ENCODE measurements at places on chromosomes 5 and 9.

DNA sequence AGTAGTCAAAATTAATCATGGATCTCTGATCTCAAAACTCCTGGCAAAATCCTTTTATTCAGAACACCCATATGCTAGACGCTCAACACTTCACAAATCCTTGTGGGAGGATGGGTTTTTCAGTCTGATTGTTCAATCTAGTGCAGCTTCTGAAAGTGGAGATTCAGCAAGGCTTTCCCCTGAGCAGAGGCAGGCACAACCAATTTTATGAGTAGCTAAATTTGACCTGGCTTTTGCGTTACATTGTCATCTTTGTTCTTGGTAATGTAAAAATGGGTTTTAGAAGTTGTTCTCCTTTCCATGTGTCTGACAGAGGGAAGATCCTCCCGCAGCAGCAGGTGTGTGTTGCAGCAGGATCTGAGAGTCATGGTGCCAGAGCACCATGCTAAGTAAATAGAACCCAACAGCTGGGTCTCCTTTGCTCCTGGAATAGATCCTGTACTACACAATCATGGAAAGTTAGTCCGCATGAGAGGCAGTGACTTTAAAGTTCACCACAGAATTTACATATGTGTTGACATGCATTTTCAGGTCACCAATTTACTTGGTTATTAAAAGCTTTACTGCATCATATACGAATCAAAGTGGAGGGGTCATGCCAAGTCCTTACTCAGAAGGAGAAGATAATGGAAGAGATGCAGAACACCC is 70.1 kb upstream of the MEF2C start:
- DNase-seq = no peak

DNA sequence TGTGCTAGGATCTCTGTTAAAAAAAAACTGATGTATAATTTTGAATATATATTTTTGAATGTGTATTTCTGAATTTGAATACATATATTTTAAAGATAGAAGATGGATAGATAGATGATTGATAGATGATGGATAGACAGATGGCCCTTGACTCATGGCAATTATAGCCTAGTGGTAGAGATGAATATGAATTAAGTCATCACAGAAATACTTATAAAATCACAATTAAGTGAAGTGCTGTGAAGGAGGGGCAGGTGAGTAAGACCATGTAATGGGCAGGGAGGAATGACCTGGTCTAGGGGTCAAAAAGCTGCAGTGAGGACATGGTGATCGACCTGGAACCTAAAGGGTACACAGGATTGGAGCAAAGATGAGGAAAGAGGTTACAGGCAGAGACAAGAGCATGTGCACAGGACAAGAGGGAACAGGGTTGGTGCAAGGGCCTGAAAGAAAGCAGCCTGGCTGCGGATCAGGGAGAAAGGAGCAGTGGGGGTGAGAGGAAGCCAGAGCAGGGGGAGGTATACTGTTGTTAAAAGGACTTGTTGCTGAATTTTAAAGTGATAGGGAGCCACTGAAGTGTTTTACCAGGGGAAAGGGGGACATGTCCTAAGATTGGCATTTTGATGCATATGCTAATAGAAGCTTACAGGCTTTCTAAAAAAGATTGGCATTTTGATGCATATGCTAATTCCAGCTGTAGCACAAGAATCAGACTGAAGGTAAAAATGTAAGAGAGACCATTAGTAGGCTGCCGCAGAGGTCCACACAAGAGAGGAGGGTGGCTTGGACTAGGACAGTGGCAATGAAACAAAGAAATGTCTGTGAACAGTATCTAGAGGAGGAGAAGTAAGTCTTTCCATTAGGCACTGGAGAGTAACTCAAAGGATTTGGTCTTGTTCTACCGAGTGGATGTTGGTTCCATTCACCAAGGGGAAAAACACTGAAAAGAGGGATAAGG is 527.8 kb downstream of the AGTPBP1 start:
- no peak for DNase-seq

GRCh38 chr5:60101573-60101972 is 208.0 kb upstream of the PDE4D start:
- DNase-seq = no peak

GRCh38 chr9:85523202-85523601 is 218.6 kb downstream of the AGTPBP1 start:
- DNase-seq = no peak

DNA sequence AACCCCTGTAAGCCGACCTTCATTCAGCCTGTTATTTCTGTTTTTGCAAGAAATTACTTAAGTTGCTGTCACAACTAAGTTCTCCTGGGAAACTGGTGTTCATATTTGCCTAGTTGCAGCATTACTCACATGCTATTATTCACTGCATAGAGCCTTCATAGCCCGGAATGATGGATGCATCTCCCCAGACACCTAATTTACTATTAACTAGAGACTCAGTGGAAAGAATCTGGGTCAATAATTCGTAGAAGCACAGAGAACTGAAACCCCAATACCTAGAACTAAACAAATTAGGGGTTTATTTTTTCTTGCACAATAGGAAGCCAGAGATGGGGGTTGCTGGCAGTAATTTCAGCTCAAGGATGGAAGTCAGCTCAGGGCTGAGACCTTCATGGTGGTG is 45.7 kb upstream of the FAM170A start:
- no peak for DNase-seq

DNA sequence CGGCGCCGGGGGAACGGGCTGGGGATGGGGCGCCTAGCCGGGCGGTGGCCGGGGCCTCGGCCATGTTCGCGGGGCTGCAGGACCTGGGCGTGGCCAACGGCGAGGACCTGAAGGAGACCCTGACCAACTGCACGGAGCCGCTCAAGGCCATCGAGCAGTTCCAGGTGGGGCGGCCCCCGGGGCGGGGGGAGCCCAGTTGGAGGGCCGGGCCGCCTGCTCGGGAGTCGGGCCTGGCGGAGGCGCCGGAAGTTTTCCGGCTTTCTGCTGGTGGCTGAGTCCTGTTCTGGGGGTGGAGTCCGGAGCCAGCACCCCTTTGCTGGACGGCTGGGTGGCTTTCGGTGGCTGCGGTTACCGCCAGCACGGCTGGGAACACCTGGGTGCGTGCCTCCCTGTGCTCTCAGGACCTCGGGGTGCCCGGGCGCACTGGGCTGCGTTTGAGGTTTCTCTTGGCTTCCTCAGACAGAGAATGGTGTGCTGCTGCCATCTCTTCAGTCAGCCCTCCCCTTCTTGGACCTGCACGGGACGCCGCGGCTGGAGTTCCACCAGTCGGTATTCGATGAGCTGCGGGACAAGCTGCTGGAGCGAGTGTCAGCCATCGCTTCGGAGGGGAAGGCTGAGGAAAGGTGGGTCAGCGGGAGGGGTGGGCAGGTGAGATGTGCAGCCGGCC is 454 bp downstream of the NELFB start:
- DNase-seq = peak; percentile 32

- DNase-seq = no peak
Observed at GRCh38 chr5:82624062-82624461, 345.9 kb upstream of the RPS23 start.

DNA sequence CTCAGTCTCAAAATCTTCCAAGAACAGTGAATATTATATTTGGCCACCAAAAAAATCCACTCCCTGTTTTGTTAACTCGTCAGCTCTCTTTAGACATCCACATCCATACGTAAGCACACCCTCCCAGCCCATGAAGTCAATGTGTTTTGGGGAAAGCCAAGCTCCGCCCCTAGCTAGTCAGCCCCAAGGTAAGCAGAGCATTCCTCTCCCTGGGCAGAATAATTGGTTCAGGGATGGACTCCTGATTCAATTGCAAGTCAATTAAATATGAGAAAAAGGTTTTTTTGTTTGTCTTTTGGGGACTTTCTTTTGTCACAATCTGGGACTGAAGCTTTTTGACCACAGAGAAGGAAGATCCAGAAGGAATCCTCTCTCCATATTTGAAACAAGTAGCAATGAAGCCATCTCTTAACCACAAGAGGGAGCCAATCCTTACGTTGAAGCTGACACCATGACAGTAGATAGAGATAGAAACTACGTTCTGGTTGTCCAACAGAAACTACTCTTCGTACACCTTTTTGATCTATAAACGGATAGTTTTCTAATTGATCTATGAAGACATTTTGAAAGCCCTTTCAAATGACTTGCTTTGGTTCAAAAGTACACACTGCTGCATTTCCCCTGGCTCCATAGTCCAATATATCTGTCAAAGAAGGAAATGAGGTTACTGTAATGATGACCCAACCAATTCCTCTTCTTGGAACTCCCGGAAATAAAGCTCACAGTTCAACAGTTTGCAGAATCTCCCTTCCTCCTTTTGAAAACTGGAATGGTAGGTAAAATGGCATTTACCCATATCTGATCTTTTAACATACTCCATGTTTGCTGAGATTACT is 166.4 kb downstream of the TLE1 start:
- no peak for DNase-seq

GRCh38 chr5:164742025-164742424 is 1236.6 kb downstream of the MAT2B start:
- DNase-seq = no peak

GRCh38 chr5:122352331-122352730 is 40.3 kb downstream of the SNCAIP start:
- no peak for DNase-seq

- DNase-seq = no peak
Observed at GRCh38 chr5:62572918-62573514, 5.6 kb upstream of the LRRC70 start.

GRCh38 chr5:130237721-130238120 is 333.5 kb downstream of the CHSY3 start:
- no peak for DNase-seq

DNA sequence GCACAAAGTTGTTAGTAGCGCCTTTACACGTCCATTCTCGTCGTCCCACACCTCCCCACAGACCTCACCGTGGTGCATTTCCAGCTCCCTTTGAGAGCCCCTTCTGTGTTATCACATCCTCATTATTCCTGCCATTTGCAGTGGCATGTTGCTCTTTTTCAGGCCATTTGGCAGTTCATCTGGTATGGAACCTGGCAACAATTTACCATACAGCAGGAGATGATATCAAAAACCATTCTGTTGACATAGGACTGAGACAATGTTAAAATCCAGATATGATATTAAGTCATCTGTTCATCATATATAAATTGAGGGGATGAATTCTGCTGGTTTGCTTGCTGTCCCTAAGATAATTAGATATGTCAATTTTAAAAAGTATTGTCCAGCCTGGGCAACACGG is 83.0 kb downstream of the TMEM174 start:
- DNase-seq = no peak

DNA sequence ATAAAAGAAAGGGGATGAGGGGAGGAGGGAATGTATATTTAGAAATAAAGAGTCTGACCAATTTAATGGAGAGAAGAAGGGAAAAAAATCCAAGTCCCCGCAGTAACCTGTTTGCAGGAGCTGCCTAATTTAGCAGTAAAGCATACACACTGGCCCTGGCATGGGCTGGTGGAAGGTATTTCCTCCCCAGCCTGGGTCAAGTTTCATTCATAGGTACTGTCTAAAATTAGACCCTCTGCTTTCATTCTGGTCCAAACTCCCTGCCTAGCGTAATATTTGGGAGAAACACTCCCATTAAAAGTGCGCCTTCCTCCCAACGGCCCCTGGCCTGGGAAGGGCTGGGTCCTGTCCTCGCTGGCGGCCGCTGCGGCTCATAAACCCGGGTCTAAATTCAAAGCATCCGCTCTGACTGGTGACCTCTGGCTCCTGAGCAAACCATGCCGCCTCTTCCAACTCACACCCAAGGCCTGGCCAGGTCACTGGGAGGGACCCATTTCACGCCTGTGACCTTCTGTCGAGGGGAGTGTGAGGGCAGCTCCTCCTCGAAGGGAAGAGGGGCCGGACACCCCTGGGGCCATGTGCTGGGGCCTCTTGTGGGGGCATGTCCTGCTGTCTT is 123.2 kb downstream of the FGF18 start:
- no peak for DNase-seq

DNA sequence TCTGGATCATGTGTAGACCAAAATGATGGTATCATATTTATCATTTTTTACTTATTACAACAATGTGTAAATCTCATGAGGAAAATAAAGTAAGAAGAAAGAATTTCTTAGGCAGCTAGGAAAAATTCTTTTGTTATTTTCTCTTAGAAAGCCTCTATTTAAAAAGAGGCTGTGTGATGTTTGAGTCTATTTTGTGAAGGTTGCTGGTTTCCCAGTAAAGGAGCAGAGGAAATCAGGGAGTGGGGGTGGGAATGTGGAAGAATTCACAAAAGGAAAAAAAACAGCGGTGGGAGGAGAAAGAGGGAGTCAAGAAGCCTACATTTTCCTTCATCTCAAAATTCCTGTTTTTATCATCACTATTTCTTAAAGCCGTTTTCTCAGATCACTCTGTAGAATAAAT is 20.1 kb downstream of the PTCH1 start:
- DNase-seq = no peak

DNA sequence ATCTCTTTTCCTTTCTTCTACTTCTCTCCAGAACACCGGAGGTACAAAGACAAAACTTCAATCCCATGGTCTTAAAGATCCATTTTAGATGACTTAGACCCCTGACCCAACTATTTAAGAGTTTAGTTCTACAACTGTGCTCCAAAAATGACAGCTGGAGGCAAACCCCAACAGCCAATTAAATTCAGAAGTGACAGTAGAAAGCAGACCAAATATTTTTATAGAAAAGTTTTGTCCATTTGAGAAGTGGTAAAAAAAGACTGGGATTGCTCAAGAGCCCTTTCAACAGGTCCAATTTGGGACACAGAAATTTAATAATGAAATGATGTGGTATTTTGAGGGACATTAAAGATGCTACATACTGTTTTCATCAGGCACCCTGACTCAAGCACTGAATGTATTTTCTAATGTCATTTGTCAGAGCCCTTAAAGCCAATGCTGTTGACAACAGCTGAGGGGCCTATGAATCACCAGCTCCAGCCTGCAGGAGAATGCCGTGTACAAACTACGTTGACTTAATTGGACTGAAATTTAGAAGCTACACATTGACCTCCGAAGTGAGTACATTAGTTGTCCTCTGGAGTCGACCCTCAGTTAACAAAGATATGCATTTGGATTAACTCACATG is 147.5 kb upstream of the PIK3R1 start:
- DNase-seq = no peak

DNA sequence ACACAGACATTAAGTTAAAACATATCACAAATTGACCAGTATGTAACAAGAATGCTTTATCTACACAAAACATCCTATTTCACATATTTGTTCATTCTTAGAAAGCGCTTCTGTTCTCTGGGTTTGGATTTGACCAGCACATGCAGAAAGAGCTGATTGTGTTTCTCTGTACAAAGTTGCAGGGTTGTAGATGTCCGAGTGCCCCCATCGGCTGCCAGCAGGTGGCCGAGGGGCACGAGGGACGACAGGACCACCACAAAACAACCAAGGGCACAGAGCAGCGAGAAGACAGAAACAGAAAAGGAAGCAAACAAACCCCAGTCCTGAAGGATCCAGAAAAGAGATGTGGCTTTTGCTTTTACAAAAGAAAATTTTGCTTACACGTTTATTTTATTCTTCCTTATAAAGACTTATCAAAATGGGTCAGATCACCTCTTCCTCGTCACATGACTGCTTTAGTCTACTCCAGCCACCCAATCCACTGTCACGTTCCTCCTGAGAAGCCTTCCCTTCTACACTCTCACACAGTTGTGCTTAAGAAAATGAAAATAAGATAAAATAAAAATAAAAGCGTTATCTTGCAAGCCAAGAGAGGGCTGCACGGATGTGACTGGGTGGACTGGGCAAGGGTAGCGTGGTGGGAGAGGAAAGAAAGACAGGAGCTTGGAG is 9.5 kb downstream of the OTP start:
- no peak for DNase-seq

GRCh38 chr9:107546859-107547258 is 57.3 kb upstream of the KLF4 start:
- no peak for DNase-seq
